Left kidney (tissue), 8 donors: ENCODE measurements at places on chromosomes 2 and 18. TPM values are rescaled to one million over a fixed set of nuclear protein-coding genes. Genes with fewer than 3 reads are reported as not detected.

GRCh38 chr2:84963692-84964405, 7.1 kb upstream of the KCMF1 start:
- no peak for DNase-seq

GRCh38 chr2:6866275-6866671, 566 bp upstream of the CMPK2 start:
- DNase-seq, result peak; percentile 50

GRCh38 chr18:79425569-79425886, 29.8 kb downstream of the NFATC1 start:
- no peak for DNase-seq

VWC2L gene
- 0.18 TPM for polyA plus RNA-seq
